RWPE2 (cell line): ENCODE measurements at places on chromosomes 3 and 15.
A peak's percentile ranks its signal among the peaks of the same experiment; 100 is the strongest.

DNA sequence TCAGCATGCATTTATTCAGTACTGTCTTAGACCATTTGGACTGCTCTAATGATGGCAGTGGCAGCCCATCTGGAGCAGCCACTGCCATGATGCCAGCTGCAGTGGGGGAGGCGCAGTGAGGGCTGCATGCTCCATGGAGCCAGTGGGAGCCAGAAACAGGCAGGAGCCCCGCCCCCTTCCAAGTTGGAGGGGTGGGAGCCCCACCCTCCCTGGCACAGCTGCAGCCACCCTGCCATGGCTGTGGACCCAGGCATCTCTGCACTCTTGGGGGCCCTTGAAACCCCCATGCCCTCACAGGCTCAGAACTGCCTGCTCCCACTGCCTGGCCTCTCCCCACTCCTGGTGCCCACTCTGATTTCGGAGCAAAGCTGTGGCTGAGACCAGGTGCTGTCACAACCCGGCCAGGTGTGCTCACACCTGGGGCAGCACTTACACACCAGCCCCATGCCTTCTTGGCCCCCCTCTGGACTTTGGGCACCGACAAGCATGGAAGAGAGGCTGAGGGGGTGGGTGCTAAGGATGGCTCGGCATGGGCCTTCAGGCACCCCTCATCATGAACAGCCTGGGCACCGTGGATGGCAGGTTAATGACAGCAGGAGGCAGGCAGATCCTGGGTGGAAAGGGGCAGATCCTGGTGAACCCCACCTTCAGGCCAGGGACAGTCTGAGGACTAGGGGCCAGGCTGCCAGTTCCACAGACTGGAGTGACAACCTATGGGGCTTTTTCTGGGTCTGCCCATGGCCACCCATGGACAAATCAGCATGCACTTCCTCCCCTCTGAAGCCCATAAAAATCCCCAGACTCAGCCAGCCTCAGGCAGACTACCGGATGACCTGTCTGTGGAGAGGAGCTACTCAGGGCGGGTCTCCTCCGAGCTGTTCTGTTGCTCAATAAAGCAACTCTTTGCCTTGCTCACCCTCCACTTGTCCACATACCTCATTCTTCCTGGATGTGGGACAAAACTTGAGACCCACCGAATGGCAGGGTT is 18.3 kb downstream of the TBC1D21 start:
- peak; percentile 60 for DNase-seq

DNA sequence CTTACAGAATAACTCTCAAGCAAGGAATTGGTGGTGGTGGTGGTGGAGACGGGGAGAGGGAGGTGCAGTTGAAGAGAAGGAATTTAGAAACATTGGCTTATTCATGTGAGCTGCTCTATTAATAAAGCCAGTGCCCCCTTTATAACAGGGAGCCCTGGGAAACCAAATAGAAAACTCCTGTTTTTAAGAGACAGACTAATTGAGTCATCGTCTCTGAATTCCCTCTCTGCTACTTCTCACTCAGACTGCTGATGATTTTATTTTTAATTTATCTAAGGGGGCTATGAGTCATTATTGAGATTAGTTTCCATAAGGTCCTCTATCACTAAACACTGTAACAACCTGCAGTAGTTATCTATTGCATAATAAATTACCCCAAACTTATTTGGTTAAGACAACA is 145.9 kb upstream of the GALNT15 start:
- no peak for DNase-seq

GRCh38 chr3:15341030-15341726 is 8.8 kb upstream of the SH3BP5 start:
- DNase-seq: no peak

DNA sequence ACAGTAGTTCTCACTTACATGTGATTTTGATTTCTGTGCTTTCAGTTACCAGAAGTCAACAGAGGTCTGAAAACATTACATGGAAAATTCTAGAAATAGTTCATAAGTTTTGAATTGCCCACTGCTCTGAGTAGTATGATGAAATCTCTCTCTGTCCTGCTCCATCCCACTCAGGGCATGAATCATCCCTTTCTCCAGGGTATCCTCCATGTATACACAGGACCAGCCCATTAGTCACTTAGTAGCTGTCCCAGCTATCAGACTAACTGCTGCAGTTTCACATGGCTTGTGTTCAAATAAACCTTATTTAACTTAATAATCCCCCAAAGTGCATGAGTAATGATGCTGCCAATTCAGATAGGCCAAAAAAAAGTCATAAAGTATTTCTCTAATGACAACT is 38.6 kb downstream of the EPHA3 start:
- no peak for DNase-seq

DNA sequence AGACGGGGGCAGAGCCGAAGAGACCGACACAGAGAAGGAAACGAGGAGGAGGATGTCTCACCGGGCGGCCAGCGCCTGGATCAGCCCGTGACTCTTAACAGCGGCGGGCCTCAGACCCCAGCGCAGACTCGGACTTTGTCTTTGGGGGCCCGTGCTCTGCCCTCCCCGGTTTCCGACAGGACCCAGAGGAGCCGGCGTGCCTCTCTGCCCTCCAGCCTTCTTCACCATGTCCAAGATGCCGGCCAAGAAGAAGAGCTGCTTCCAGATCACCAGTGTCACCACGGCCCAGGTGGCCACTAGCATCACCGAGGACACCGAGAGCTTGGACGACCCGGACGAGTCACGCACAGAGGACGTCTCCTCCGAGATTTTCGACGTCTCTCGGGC is 1.0 kb downstream of the TSC22D2 start:
- DNase-seq: no peak
